IMR-90 (cell line): ENCODE measurements at places on chromosomes 5 and 9.

- no peaks in the 10 kb centered on the region for H3K36me3 ChIP-seq
- no peak overlapping the region for H3K4me3 ChIP-seq
- peaks cover 4% of the 10 kb centered on the region; the same call in 1 of the 2 replicates for H3K4me1 ChIP-seq
- DNase-seq: no peak
Measured at GRCh38 chr5:98941131-98941883, 12.5 kb upstream of the CHD1 start.

- H3K27me3 ChIP-seq: no peaks in the 10 kb centered on the region
- H3K27ac ChIP-seq: peak overlapping the region; percentile 43; the same call in 1 of the 2 replicates
- H3K4me1 ChIP-seq: peaks cover 26% of the 10 kb centered on the region
- DNase-seq: peak; percentile 84
- no peaks in the 10 kb centered on the region for H3K36me3 ChIP-seq
- H3K4me3 ChIP-seq: no peak overlapping the region
Measured at GRCh38 chr9:112029921-112030444, 133.4 kb downstream of the UGCG start.

- no peaks in the 10 kb centered on the region for H3K36me3 ChIP-seq
- no peak overlapping the region for H3K27ac ChIP-seq
- H3K27me3 ChIP-seq: peaks cover 12% of the 10 kb centered on the region
- DNase-seq: no peak
- no peak overlapping the region for H3K4me3 ChIP-seq
Measured at GRCh38 chr5:160497878-160498277, 76.2 kb downstream of the PTTG1 start.

- peak; percentile 7 for DNase-seq
- H3K4me1 ChIP-seq: no peaks in the 10 kb centered on the region
- H3K4me3 ChIP-seq: no peak overlapping the region
- H3K27ac ChIP-seq: no peak overlapping the region
- no peaks in the 10 kb centered on the region for H3K36me3 ChIP-seq
Measured at GRCh38 chr9:132411091-132411508, 1.1 kb downstream of the CFAP77 start.

DNA sequence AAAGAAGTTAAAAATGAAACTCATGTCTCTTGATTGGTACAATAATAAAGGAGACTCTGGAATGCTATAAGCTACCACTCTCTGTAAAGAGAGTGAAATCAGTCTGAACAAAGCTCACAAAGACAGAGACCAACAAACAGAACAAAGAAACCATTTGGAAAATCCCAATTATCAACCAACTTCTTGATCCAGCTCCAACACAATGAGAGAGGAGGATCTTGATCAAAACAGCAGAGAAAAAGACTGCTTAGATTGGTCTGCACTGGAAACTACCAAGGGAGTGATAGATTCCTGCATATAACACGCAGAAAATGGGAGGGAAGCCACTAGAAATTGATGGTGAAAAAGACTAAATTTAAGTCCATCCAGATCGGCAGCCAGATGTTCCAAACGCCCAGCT is 23.1 kb upstream of the RNF38 start:
- H3K4me1 ChIP-seq: peaks cover 6% of the 10 kb centered on the region
- no peak for DNase-seq
- no peak overlapping the region for H3K4me3 ChIP-seq
- H3K27me3 ChIP-seq: no peaks in the 10 kb centered on the region
- H3K27ac ChIP-seq: no peak overlapping the region
- 0 out of 2 replicates have a peak, but pooled peaks cover 1% of the 10 kb centered on the region for H3K36me3 ChIP-seq

DNA sequence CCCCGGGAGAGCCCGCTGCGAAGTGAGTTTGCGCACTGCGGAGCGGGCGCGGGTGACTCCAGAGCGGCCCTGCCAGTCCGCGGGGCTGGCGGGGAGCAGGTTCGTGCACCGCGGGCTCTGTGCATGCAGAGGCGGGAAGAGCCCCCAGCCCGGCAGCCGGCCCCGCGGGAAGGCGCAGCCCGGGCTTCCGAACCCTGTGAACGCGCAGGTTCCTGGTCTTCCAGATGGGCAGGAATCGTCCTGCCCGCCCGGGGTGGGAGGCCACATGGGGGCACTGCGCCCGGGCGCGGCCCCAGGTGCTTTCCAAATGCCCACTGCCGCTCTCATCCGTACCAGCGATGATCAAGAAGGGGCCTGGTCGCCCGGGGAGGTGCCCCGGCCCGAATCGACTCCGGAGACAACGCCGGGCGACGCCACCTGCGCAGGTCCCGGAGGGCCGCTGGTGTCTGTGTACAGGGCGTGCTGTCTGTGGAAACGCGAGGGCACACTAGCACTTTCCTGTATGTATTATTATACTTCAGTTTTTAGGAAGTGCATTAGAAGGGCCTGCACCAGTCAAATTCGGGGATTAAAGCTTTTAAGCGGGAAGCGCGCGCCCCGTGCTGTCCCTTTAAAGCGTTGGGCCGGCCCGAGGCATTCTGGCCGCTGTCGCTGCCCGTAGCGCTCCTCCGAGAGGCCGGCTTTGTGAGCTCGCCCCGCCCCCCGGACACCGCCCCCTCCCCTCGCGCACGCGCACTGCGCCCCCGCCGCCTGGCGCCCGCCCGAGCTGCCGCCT is at the start of gene WDR5:
WDR5 (plus strand) TSS at position 740 of the 775 bp plus-strand sequence. CDS start 3,796 bp downstream, outside the sequence.
- peak within 1 kb of the TSS; percentile 71 for H3K27ac ChIP-seq
- DNase-seq: peak; percentile 85
- H3K4me3 ChIP-seq: peak within 1 kb of the TSS; percentile 81
